ENCODE measurements at places on chromosomes 11 and 22.
A peak's percentile ranks its signal among the peaks of the same experiment; 100 is the strongest.

- DNase-seq = peak; percentile 96
Measured at GRCh38 chr22:39308614-39309363, 10.6 kb downstream of the RPL3 start.

DNA sequence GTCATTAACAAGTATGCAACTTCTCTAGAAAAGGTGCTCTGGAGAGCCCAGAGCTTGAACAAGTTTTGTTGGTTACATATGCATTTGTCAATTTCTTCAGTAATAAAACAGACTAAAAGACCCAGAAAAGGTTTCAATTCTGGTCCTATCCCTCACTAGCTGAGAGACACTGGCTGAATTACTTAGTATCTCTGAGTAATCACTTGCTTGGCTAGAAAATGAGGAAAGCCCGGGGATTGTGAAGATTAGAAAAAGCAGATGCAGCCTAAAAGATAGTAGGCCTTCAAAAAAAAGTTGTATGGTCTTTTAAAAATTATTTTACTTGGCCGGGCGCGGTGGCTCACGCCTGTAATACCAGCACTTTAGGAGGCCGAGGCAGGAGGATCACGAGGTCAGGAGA lies 41.2 kb downstream of the MAPK1 start:
- no peak for DNase-seq

GRCh38 chr11:121274332-121274991 lies 18.1 kb upstream of the SC5D start:
- no peak for DNase-seq

GRCh38 chr11:111349191-111349695 lies 29.8 kb downstream of the POU2AF1 start:
- DNase-seq = no peak

- peak; percentile 37 for DNase-seq
Measured at GRCh38 chr11:66835768-66836405, 7.4 kb upstream of the RCE1 start.

- DNase-seq = no peak
Measured at GRCh38 chr22:41779929-41780505, 20.5 kb upstream of the CCDC134 start.

- DNase-seq = no peak
Measured at GRCh38 chr22:30860176-30861105, 108.1 kb downstream of the MORC2 start.

DNA sequence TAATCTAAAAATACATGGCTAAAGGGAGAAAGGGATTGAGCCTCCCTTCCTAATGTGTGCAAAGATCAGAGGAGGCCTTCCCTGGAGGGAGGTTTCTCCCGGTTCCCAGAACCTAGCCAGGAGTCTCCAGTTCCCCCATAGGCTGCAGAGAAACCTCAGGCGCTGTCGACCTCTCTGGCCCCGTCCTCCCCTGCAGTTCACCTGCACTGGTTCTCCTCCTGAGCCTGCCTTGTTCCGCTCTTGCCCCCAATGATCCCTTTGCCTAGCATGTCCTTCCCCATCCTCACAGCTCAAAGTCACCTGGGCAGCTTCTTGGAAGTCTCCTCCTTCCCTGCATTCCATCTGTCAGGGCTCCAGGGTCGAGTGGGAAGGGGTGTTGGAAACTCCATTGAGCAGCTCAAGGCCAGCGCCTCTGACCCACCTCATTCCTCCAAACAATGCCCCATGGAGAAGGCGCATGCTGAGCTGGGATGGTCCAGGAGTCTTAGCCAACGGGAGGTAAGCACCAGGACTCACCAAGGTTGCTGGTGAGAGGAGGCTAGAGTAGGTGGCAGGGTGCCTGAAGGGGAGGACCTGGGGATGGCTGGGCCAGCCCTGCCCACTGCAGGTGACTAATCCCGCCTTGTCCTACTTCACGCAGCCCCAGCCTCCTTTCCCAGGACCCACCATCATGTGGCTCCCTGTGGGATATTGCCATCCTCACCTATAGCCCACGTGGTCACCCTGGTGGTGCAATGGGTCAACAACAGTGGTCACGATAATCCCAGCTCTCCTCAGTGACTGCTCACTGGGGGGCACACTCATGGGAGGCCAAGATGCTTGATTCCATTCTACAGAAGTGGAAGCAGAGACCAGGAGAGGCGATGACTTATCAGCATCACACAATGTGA lies 15.4 kb downstream of the RSPH14 start:
- DNase-seq = no peak

- no peak for DNase-seq
Measured at GRCh38 chr22:40463017-40463631, 92.7 kb downstream of the SGSM3 start.

- no peak for DNase-seq
Measured at GRCh38 chr11:94077552-94078293, 50.9 kb upstream of the PANX1 start.

DNA sequence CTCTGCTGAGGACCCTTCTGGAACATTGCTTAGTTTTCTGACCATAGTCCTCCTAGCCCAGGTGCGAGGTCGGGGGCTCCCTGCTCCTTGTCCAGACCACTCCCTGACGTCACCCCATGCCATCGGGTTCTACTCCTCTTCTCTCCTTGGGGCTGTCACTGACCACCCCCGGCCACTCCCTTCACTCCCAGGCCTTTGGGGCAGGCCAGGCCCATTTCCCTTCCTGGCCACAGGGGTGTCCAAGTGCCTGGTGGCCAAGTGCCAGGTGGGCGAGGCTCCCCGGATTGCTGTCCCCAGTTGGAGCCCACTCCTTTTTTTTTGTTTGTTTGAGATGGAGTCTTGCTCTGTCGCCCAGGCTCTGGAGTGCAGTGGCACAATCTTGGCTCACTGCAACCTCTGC lies 19.5 kb downstream of the MRGPRD start:
- DNase-seq = no peak

- DNase-seq = no peak
Measured at GRCh38 chr11:9498457-9499078, 37.8 kb downstream of the ZNF143 start.

- no peak for DNase-seq
Measured at GRCh38 chr11:6598555-6598954, 4.9 kb downstream of the RRP8 start.

DNA sequence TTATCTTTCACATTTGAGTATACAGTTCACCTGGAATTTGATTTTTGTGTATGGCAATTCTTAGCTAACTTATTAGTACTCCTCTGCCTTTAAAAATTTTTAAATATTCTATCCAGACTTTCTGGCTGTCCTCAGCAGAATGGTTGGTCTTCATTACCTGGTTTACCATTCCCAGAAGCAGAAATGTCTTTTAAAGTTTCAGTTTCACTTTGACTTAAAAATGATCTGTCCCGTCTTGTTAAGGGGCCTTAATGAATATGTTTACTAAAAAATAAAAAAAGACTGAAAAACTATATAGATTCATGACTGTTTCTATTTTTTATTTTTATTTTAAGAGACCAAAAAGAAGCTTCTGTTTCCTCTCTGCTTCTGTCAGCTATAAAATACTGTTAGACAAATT lies 70.5 kb upstream of the TNRC6B start:
- DNase-seq = no peak

DNA sequence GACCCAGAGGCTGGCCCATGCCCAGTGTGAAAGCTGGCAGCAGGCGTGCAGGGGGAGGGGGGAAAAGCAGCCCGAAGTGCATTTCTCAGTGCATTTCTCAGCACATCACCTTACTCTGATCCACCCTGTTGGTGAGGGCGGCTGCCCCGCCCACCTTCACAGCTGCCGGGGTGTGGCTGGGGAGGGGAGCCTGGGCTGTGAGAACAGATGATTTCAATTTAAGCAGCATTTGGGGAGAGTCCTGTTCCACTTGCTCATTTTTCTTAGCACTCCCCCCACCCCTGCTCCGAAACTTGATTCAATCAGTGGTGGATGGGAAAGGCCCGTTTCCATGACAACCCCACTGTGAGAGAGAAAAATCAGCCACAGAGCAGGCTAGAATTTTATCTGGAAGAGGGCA lies 84.8 kb downstream of the SNX19 start:
- DNase-seq = peak; percentile 61

DNA sequence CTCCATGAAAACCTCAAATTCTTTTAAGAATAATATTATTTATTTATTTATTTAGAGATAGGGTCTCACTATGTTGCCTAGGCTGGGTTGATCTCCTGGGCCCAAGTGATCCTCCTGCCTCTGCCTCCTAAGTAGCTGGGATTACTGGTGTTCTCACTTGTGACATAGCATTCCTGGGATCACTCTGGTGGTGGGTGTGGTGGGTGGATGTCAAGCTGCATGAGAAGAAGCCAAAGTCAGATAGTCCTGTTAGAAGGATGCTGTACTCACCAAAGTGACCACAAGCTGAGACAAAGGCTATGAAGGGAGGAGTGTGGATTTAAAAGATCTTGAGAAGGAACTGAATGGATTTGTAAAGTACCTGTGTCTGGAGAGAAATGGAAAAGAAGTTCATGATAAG lies 87.9 kb upstream of the SPON1 start:
- DNase-seq = no peak

- no peak for DNase-seq
Measured at GRCh38 chr11:69374946-69375310, 81.0 kb downstream of the MYEOV start.

DNA sequence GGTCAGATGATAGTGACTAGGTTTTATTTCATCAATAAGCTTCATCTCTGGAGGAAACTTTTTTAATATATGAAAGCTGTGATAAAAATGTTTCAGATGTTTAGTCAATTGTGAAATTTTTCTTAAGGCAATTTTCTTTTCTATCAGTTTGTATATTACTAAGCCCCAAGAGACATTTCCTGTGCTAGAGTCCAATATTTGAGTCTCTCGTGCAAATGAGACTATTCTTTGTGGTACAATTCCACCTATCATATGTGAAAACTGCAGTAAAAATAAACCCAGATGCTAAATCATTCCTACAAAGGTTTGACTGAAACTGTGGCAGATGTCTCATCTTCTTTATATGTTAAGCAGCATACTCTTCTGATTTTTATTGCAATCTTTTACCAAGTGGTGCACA lies 28.0 kb downstream of the CTR9 start:
- DNase-seq = no peak

DNA sequence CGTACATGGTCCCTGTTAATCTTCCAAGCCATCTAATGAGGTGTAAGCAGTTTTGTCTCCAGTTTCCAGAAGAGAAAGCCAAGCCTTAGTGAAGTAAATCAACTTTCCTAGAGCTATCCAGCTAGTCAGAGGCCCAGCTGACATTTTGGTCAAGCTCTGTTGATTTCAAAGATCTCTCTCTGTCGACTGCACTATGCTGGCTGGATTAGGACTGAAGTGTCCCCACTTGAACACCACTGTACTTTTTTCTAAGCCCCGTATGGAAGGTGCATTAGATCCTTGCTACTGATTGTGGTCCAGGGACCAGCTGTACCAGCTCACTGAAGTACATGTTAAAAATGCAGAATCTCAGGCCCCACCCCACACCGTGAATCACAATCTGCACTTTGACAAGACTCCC lies 176.5 kb upstream of the NAV2 start:
- no peak for DNase-seq

DNA sequence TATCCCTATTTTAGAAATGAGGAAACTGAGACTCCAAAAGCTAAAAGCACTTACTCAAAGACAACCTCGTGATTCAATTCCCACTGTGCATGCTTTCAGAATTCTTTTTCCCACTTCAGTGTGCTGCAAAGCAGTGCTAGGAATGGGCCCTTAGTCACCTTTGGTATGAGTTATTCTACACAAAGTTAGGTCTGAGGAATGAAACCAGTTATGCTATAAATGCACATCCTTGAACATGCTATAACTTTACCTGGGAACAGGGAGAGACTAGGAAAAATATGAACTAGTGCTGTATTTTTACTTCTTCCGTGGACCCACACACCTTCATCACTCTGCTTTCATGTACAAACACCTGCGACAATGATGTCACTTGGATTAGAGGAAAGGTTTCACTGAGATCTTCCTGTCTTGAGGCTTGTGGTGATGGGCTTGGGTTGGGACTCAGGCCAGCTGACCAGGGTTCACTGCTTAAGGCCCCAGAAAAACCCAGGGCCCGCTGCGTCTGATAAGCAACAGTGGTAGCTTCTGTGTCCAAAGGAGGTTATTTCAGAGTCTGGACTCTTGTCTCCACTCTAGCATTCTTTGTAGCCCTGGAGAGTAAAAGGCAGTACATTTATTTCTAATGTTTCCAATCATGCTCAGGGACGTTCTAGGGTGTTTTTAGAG lies 81.6 kb downstream of the ZC3H12C start:
- peak; percentile 10 for DNase-seq

DNA sequence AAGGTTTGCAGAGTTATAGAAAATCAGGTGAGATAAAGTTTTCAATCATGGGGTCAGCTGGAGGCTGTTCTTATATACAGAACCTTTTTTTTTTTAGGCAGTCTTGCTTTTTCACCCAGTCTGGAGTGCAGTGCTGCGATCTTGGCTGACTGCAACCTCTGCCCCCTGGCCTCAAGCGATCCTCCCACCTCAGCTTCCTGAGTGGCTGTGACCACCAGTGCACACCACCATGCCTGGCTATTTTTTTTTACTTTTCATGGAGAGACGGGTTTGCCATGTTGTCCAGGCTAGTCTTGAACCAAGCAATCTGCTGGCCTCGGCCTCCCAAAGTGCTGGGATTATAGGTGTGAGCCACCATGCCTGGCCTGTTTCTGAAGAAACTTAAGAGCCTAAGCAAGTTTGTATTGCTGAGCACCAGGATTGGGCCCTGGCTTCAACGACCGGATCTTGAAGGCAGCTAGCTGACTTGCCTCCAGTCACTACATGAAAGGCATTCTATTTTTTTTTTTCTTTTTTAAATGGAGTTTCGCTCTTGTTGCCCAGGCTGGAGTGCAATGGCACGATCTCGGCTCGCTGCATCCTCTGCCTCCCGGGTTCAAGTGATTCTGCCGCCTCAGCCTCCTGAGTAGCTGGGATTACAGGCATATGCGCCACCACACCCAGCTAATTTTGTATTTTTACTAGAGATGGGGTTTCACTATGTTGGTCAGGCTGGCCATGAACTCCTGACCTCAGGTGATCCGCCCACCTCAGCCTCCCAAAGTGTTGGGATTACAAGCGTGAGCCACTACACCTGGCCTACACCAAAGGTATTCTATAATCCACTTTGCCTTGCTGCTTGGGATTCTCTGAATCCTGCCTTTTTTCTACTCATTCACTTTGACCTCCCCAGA lies 7.6 kb downstream of the XBP1 start:
- no peak for DNase-seq

DNA sequence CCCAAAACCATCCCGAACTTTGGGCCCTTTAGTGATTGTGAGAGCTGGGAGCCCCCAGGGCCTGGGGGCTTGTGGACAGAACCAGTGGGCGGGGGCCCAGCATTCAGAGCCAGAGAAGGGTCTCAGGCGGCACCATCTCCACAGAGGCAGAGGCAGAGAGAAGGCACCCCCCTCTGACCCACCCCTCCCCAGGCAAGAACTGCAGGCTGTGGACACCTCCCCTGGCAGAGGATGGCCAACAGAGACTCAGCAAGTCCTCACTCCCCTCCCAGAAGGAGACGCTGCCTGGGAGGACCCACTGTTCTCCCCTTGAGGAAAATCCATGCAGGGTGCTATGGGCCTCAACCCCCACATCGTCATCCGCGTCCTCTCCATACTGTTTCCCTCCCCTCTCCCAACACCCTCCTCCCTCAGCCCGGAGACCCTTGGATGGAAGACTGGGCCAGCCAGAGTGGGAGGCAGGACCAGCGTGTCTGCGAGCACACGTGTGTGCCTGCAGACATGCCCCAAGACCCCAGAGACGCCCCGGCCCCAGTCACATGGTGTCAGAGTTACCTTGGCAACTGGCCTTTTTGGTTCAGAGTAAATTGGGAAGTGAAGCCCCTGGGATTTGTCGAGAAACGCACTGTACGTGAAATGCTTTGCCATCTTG lies 42.6 kb downstream of the KCNC1 start:
- no peak for DNase-seq

- no peak for DNase-seq
Measured at GRCh38 chr11:69821511-69822040, 2.4 kb upstream of the FGF3 start.

- peak; percentile 8 for DNase-seq
Measured at GRCh38 chr11:115869780-115870431, 365.7 kb upstream of the CADM1 start.

Measured in fibroblast of skin of left quadriceps (primary cell).